ENCODE measurements at places on chromosomes 6 and 20. TPM values are rescaled to one million over a fixed set of nuclear protein-coding genes. Genes with fewer than 3 reads are reported as not detected.

The LBP gene
- polyA plus RNA-seq: not detected

The TMC2 gene
- not detected for polyA plus RNA-seq

The CTSA gene
- polyA plus RNA-seq: 107 TPM

The CYP24A1 gene
- polyA plus RNA-seq: not detected

The ZC3H12D gene
- 63.1 TPM for polyA plus RNA-seq

The IL17F gene
- polyA plus RNA-seq: not detected

The OTOR gene
- polyA plus RNA-seq: not detected

Data from B cell (primary cell).